Vein endothelial cell (primary cell): ENCODE measurements at places on chromosomes 1 and 21. TPM values are rescaled to one million over a fixed set of nuclear protein-coding genes. Genes with fewer than 3 reads are reported as not detected.

GNG12 gene
- 260 and 285 TPM in 2 replicates for total RNA-seq

OR2T2 gene
- not detected in 2 replicates for total RNA-seq

PALMD gene
- 137 and 182 TPM in 2 replicates for total RNA-seq

CHTOP gene
- 35.5 and 35.6 TPM in 2 replicates for total RNA-seq

KRTAP21-2 gene
- total RNA-seq = not detected in 2 replicates

ATP1A2 gene
- not detected in 2 replicates for total RNA-seq

KCNE2 gene
- total RNA-seq = not detected in 2 replicates

OXCT2 gene
- total RNA-seq = 2.3 and 2.9 TPM in 2 replicates

FCRL5 gene
- total RNA-seq = not detected in 2 replicates

PWP2 gene
- total RNA-seq = 4.9 and 26.2 TPM in 2 replicates

PEX14 gene
- total RNA-seq = 20.6 and 29.1 TPM in 2 replicates

WDR64 gene
- total RNA-seq = not detected in 2 replicates

SIPA1L2 gene
- total RNA-seq = 12.7 and 19.9 TPM in 2 replicates

CDA gene
- 0.98 TPM in 1 of 2 replicates, not detected in the other for total RNA-seq

DLGAP3 gene
- total RNA-seq = under 0.01 TPM in 1 of 2 replicates, not detected in the other

FAM43B gene
- not detected in 2 replicates for total RNA-seq

CFAP107 gene
- total RNA-seq = not detected in 2 replicates

FBXO2 gene
- total RNA-seq = 1.3 and 2.3 TPM in 2 replicates

SIM2 gene
- total RNA-seq = under 0.01 TPM in 1 of 2 replicates, not detected in the other

NBPF4 gene
- total RNA-seq = not detected in 2 replicates

NUF2 gene
- total RNA-seq = 8.5 and 23.5 TPM in 2 replicates

CD5L gene
- total RNA-seq = not detected in 2 replicates

NR1I3 gene
- total RNA-seq = not detected in 2 replicates

AKIRIN1 gene
- 48.0 and 49.8 TPM in 2 replicates for total RNA-seq

IKBKE gene
- 22.4 and 25.5 TPM in 2 replicates for total RNA-seq

UMODL1 gene
- total RNA-seq = not detected in 2 replicates

PLA2G2C gene
- not detected in 2 replicates for total RNA-seq

F5 gene
- total RNA-seq = under 0.01 TPM in 1 of 2 replicates, not detected in the other

EFNA3 gene
- 1.6 and 3.6 TPM in 2 replicates for total RNA-seq

EFNA1 gene
- total RNA-seq = 84.4 and 125 TPM in 2 replicates

PLA2G5 gene
- not detected in 2 replicates for total RNA-seq

AMY1C gene
- not detected in 2 replicates for total RNA-seq

CELA2A gene
- total RNA-seq = not detected in 2 replicates

SH2D5 gene
- total RNA-seq = 0.86 and 0.98 TPM in 2 replicates

TCHH gene
- not detected in 2 replicates for total RNA-seq

MPL gene
- under 0.01 and 0.10 TPM in 2 replicates for total RNA-seq
